Stimulated activated CD4-positive, alpha-beta T cell treated with anti-CD3 and anti-CD28 coated beads, Interleukin-1b, Interleukin-23, amount 100 ng/mL, for 1 hour (primary cell): ENCODE measurements at places on chromosomes 7 and 10.

GRCh38 chr10:15842556-15843169 is 17.6 kb downstream of the MINDY3 start:
- DNase-seq, result no peak

DNA sequence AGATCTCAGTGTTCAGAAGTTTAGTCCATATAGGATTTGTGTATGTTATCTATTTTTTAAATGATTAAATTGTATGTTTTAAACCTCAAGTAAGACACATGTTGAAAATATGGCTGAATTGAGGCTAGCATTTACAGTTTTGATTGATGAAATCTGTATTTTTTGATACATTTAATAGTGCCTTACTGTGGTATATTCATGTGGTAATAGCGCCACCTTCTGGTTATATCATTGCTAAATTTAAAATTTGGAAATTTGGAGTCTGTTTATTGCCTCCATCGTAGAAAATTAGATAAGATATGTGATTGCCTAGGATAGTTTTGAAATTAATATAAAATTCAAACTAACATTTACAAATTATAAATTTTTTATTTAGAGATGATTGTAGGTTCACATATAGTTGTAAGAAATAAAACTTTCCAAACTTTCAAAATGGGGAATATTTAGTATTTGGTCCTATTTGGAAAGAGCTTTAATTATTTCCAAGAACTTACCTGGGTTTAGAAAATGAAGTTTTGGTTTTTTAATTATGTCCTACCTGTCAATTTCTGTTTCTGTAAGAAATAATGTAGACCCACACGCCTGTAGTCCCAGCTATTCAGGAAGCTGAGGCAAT is 19.1 kb upstream of the ARMS2 start:
- DNase-seq, result no peak

DNA sequence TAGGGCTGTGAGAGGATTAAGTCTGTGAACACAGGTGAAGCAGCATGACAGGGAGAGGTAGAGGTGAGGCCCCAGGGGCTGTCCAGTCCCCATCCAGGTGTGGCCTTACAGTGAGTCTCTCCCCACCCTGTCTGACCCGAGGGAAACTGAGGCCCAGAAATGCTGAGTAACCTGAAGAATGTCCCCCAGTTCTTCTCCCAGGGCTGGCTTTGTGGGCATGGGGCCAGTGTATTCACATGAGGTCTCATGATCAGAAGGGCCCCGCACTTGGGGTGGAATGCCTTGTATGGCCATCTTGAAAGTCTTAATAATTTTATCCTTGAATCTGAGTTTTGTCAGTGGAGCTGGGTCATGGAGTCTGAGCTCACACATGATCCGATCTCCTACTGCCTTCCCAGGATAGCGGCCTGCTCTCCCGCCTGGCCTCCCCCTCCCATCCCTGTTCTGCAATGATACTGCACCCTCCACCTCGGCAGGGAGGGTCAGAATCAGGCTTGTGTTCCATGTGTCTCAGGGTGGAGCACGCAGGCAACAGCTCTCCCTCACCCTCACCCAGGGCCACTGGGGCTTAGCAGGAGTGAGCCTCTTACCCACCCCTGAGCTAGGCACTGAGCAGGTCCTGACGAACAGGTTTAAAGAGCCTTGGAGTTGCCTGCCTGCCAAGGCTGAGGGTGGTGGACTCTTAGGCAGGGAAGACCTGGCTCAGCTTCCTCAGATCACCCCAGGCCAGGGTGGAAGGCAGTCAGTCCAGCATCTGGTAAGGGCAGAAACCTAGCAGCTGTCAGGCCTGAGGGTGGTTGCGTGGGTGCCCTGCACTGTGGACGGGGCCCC is 41.4 kb upstream of the NPFFR1 start:
- DNase-seq, result no peak

DNA sequence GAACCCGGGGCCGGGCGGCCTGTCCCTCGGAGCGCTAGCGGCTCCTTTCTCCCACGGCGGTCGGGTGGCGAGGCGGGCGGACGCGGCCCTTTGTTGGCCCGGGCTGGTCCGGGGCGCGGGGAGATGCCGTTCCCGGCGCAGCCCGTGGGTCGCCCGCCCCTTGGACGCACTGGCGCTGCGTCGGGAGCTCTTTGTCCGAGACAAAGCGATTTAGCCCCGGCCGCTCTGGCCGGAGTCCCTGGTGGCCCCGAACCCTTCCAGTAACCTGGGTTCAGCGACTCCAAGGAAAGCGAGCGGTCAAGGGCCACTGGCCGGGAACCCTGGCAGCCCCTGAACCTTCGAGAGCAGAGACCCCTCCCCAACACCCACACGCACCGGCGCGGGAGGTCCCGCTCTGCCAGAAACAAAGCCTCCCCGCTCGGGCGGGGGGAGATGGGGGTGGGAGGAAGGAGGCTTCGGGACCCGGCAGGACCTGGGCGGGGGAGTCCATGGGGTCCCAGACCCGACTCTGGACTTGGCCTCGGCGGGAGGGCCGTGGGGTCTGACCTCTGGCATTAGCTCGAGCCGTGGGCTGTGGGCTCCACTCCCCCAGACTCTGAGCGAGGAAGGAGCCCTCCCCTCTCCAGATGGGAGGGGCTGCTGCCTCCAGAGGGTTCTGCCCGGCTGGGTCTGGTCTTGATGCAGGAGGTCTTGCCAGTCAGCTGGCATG is 836 bp downstream of the DPYSL4 start:
- DNase-seq, result no peak

DNA sequence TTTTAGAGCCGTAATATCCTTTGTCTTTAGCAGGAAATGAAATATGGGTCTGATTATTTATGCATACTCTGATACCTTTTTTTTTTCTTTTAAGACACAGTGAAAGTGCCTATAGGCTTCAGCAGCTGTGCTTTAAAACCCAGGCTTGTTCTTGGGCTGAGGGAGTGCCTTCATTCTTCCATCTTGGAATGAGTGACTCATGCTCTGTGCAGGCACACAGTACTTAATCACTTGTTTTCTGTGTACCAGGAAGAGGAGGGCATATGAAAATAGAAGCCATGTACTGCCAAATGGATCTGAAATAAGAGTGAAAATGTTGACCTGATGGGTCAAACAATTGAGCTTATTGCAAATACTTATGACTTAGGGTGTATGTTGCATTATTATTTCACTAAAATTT is 12.0 kb downstream of the INPP5F start:
- no peak for DNase-seq

DNA sequence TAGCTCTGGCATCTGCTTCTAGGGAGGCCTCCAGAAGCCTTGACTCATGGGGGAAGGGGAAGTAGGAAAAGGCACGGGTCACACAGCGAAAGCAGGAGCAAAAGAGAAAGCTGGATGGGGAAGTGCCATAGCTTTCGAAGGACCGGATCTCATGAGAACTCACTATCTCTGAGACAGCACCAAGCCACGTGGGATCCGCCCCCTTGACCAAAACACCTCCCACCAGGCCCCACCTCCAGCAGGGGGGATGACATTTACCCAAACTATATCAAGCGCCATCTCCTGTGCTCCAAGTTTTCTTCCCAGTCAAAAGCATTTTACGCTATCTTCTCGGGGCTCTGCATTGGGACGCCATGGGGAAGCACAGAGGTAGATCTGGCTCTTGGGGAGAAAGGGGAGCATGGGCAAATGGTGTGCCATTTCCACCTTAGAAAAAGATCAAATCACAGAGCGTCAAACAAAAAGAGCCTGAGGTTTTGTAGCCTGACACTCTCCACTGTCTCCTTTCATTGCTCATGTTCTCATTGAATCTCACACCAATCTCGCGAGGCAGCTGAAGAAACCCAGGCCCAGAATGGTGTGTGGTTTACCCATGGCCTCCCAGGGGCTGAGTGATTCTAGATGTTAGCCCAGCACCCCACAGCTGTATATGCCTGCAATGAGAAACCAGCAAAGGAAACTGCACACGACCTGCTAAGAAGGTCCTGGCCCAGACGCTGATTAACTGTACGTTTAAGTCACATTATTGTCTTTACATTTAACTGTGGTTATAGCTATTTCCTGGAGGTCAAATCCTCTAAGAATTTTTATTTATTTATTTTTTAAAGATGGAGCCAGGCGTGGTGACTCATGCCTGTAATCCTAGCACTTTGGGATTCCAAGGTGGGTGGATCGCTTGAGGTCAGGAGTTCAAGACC is 8.1 kb upstream of the OLAH start:
- no peak for DNase-seq

- DNase-seq, result no peak
Observed at GRCh38 chr7:155380976-155381851, 76.7 kb upstream of the EN2 start.

DNA sequence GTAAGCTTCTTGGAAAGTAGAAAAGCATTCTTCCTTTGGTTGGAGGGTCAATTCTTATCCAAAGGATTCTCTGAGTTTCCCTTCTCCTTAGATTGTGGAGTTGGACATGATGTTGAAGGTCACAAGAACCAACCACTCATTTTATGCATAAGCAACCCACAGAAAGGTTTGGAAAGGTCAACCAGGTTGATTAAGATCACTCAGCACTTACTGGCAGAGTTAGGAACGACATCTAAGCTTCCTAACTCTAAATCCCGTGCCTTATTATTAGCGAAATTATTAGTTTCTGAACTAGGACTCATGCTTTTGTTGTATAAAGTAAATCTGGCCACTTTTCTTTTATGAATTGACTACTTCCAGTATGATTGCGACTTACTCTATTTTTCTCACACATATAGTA is 137.0 kb upstream of the MINDY3 start:
- no peak for DNase-seq
